ENCODE measurements at places on chromosomes 12 and 14. TPM values are rescaled to one million over a fixed set of nuclear protein-coding genes. Genes with fewer than 3 reads are reported as not detected.

The SERPINA3 gene
- not detected for total RNA-seq

The ZBTB25 gene
- 29.1 TPM for total RNA-seq

The FAM181A gene
- not detected for total RNA-seq

The ELK3 gene
- 59.9 TPM for total RNA-seq

The ANO2 gene
- not detected for total RNA-seq

The AQP2 gene
- total RNA-seq: not detected

The C12orf54 gene
- not detected for total RNA-seq

The PRIMA1 gene
- total RNA-seq: not detected

The IAPP gene
- total RNA-seq: not detected

The RHOJ gene
- not detected for total RNA-seq

The HAL gene
- total RNA-seq: 0.66 TPM

The HSPB8 gene
- not detected for total RNA-seq

The MYF6 gene
- not detected for total RNA-seq

The PLEKHD1 gene
- total RNA-seq: 0.24 TPM

The RFLNA gene
- not detected for total RNA-seq

The KRT5 gene
- not detected for total RNA-seq

The NOVA1 gene
- total RNA-seq: not detected

The PAN2 gene
- total RNA-seq: 98.9 TPM

The TC2N gene
- 9.4 TPM for total RNA-seq

The NXPH4 gene
- total RNA-seq: 3.4 TPM

The ZDHHC22 gene
- not detected for total RNA-seq

The TBX5 gene
- total RNA-seq: not detected

The PTPRR gene
- not detected for total RNA-seq

The NINJ2 gene
- total RNA-seq: 3.6 TPM

The ENDOU gene
- 0.37 TPM for total RNA-seq

The SIVA1 gene
- total RNA-seq: 47.9 TPM

The MYF5 gene
- not detected for total RNA-seq

The KRT85 gene
- not detected for total RNA-seq

The NANOG gene
- not detected for total RNA-seq

The TAS2R50 gene
- total RNA-seq: 1.2 TPM

The TMEM132D gene
- not detected for total RNA-seq

The INHBC gene
- 0.10 TPM for total RNA-seq

The LALBA gene
- not detected for total RNA-seq

The MMP17 gene
- 11.3 TPM for total RNA-seq

The RNF212B gene
- total RNA-seq: not detected

The RNASE8 gene
- not detected for total RNA-seq

The LRFN5 gene
- 0.11 TPM for total RNA-seq

The SLC35F4 gene
- not detected for total RNA-seq

The PNN gene
- total RNA-seq: 102 TPM

The CCDC85C gene
- 1.8 TPM for total RNA-seq

The GLT1D1 gene
- total RNA-seq: not detected

The PIWIL1 gene
- not detected for total RNA-seq

The CCDC184 gene
- 0.18 TPM for total RNA-seq

The RND1 gene
- total RNA-seq: 4.9 TPM

Measured in activated B cell treated with CpG ODN at 0.5 μM for 24 hours (primary cell).